ENCODE measurements at places on chromosomes 1 and 21.

GRCh38 chr1:213829780-213830179 is 158.0 kb upstream of the PROX1 start:
- DNase-seq = no peak

DNA sequence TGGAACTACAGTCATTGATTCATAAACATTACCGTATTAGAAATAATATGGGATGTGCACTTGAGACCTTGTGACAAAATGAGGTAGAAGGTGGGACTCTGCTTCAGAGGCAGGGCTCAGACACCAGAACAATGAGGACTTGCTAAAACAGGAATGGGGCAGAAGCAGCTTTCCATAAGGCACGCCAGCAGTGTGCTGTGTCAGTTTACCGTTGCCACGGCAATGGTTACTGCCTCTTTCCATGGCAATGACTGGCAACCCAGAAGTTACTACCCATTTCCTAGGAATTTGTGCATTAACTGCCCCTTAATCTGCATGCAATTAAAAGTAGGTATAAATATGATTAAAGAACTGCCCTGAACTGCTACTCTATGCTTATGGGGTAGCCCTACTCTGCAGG is 169.0 kb downstream of the CHRM3 start:
- no peak for DNase-seq

DNA sequence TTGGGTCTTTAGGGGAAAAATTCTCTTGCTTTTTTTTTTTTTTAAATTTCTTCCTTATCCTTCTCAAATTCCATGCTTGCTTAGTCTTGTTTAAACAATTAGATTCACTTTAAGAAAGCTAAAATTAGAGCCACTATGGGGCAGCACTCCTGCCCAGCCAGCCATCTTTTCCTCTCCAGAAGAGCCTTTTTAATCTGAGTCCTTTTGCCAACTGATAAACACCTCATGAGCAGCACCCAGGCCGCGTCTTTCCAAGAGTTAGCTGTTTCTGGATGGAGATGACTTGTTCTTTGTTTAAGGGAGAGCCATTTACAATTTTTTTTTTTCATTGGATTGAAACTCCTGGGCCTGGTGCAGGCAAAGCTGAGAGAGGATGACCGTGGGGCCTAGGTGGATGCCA is 53.3 kb upstream of the TSPAN2 start:
- no peak for DNase-seq

DNA sequence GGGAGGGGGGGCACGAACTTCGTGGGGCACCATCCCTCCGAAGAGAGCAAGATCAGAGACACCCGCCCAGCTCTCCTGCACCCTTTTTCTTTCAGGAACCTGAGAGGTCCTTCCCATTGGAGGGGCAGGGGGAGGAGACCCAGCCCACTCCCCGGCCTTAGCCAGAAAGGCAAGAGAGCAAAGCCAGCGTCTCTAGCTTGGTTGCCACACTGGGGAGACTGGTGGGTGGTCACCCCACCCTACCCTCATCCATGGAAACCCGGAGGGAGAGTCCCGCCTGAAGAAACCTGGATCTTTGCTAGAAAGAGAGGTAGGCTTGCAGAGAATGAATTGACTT is 246 bp downstream of the ATP2B4 start:
- DNase-seq = no peak

GRCh38 chr1:9362488-9362887 is 69.8 kb downstream of the SPSB1 start:
- no peak for DNase-seq

- DNase-seq = no peak
Observed at GRCh38 chr21:35559128-35559828, 501.0 kb downstream of the SETD4 start.

DNA sequence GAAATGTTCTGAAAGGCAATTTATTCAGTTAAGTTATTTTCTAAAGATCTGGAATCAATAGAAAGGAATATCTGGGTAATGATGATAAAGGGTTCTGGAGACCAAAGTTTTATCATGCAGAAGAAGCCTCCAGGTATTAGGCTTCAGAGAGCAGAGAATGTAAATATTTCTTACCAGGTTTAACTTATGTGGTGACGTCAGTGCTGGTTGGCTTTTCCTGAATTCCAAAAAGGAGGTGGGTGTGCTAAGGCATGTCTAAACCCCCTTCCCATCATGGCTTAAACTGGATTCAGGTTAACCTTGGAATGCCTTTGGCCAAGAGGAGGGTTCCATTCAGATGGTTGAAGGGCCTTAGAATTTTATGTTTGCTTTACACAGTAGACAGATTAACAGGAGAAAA is 829.9 kb downstream of the NCAM2 start:
- no peak for DNase-seq

DNA sequence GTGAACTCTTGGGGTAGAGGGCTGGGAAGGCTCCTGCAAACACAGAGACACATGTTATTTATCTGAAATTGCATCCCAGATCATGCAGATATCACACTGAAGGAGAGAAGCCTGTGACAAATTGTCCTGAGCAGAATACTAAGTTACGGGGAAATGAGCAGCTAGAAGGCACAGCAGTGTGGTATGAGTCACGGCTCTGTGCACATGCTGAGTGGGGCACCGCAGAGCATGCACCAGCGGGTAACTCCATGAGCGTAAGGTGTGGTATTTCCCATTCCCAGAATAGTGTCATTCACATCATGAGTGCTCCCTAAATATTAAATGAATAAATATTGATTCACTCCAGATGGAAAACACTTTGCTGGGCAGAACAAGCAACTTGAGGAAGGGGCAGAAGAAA is 21.3 kb upstream of the FCRL2 start:
- no peak for DNase-seq

- DNase-seq = no peak
Observed at GRCh38 chr1:54811066-54811465, 9.9 kb upstream of the TTC22 start.

GRCh38 chr1:8015036-8015808 is 10.9 kb downstream of the ERRFI1 start:
- peak; percentile 76 for DNase-seq

DNA sequence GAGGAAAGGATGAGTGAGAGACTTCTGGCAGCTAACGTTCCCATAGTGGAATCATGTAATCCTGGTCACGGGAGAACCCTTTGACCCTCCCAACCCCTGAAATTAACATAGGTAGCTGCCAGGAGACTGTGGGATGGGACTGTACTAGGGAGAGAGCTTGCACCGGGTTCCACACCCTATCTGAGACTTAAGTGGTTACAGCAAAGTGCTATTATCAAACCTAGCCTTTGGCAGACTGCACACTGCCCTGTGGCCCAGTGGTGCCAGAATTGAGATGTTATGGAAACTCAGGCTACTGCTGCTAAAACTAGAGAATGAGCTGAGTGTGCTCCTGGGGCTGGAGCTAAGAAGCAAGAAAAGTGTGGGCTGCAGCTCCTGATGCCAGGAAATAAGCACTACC is 79.6 kb upstream of the PDC start:
- DNase-seq = no peak

DNA sequence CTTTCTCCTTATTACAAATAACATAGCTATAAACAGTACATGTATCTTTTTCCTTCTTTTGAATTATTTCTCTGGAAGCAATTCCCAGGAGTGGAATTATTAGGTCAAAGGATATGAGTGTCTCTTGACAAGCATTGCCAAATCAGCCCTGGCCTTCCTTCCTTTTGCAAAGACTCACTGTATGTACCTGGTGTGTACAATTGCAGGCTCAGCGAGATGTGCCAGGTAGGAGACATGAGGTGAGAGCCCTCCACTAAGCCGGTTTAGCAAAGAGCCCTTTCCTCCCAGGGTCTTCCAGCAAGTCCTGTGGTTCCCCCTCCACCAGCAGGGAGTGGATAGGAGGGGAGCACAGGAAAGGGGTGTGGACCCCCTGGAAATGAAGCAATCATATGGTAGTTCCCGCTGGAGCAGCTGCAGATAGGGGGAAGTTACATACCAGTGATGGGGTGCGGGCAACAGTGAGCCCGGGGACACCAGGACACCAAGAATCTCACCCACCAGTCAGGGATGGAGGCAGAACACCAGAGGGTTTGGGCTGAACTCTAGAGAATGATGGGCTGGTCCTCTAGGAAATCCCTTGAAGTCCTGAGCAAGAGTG is 18.3 kb downstream of the RCSD1 start:
- DNase-seq = no peak

GRCh38 chr1:30475966-30476365 is 247.4 kb downstream of the MATN1 start:
- DNase-seq = no peak

GRCh38 chr1:18387307-18387706 is 93.4 kb upstream of the KLHDC7A start:
- no peak for DNase-seq

DNA sequence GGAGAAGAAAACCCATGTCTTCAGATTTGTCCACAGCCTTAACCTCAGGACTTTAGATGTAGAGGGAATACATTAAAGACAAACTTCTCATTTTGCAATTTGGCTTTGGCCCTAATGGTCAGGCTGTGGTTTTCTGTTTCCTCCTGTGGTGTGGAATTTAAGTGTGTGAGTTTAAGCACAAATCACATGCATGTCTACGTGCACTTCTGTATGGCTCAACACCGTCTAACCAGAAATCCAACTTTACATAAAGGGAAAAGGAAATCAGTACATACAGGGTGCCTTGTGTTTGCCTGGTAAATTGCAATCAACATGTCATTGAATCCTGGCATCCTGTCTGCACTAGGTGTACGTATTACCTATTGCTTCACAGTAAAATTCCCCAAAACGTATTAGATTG is 1.2 kb upstream of the ZNF124 start:
- no peak for DNase-seq

DNA sequence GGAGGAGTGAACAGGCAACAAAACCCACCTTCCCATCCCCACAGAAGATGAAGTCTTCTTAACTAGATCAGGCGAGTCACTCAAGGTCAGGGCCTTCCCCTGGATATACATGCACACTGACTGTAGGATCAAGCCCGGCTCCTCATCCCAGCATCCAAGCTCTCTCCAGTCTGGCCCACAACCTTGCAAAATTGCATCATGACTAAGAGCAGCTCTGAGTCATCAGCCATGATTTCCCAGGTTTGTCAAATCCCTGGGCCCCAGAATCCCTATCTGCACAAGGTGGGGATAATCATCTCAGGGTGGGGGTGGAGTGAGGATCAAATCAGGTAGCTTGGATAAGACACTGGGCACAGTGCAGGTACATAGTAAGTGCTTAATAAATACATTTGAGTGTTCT is 199.3 kb upstream of the GRIK3 start:
- DNase-seq = no peak

DNA sequence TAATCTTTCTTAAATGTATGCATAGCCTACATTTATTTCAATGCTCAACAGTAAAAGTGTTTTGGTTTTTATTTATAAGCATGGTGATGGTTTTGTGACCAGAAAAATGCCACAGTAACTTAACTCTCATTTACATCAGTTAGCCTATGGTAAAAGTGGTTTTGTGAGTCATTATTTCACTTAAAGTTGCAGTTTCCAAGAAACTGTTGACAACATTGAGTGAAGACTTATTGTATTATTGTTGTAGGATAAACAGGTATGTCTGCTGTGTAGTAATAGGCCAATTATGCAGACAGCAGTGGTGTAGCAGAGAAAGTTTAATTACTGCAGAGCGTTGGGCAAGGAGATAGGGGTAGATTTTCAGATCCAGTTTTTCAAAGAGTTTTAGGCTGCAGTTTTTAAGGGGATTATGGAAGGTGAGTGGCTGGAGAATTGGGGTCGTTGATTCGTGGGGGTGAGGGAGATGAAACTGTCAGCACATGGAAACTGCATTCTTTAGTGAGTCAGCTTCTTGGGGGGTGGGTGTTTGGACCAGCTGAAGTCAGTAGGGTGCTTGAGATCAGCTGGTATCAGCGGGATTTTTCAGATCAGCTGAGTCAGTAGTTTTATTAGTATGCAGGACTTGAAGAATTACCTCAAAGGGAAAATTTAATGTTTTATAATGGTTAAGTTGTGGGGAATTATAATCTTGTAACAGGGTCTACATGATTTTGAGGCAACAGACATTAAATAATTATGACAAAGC is 168.7 kb upstream of the FMN2 start:
- no peak for DNase-seq

DNA sequence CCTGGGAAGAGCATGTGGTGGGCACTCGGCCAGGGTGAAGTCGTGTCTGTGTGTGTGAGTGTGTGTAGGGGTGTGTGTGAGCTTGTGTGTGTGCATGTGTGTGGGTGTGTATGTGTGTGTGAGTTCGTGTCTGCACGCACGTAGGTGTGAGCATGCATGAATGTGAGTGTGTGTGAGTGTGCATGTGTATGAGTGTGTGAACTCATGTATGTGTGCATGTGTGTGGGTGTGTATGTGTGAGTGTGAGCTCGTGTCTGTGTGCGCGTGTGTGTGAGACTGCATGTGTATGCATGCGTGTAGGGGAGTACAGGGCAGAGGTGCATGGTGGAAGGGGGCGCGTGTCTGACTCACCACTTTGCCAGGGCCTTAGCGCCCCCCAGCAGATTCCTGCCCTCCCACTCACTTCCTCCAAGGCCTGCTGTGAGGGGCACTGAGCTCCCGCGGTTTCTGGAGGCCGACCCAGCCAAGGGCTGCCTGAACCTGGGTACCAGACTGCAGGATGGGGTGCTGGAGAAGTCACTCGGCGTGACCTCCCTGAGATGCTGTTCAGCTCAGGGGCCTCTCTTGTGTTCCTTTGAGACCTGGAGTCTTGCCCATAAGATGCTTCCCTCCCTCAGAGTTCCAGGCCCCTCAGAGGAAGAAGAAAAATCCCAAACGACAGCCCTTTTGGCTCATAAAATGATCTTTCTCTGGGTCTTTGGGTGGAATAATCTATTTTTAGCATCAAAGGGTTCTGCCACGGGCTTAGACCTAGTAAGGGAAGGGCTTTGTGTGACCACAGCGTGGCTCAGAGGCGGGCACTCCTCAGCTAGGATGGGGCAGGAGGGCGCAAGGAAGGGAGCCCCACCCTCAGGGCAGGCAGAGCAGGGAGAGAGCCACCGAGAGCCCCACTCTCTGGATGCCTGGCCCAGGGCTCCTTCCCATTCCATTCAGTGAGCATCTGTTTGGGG is 41.1 kb upstream of the RUNX3 start:
- DNase-seq = no peak

GRCh38 chr1:68232289-68233148 is at the start of gene WLS:
WLS (minus strand) TSS chr1:68232523; CDS start chr1:68232299, 224 bp downstream.
- peak; percentile 88 for DNase-seq

DNA sequence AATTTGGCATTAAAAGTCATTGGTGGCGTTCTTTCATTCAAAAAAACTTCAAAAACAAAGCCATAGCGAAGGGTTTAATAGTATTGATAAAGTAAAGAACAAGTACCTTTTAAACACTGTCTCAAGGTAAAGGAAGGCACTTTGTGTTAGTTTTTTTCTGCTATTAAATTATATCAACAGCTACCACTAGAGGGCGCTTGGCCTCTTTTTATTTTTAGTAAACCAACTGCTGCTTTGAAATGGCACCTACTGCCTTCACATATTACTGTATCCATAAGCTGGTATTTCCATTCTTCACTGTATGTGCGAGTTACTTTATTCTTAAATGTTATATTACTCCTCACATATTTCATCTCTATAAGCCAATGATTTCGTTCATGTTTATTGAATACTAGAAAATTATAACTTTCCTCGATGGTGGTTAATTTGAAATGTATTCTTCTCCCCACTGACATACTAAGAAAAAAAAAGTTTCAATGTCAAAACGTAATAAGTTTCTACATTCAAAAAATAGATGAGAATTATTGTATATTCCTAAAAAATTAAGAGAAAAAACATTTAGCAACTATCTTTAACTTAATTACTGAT is 125.7 kb upstream of the CXADR start:
- DNase-seq = peak; percentile 75

Measured in muscle of arm (tissue), 14 donors.